CD8-positive, alpha-beta memory T cell (primary cell): ENCODE measurements at places on chromosomes 5 and 9.

DNA sequence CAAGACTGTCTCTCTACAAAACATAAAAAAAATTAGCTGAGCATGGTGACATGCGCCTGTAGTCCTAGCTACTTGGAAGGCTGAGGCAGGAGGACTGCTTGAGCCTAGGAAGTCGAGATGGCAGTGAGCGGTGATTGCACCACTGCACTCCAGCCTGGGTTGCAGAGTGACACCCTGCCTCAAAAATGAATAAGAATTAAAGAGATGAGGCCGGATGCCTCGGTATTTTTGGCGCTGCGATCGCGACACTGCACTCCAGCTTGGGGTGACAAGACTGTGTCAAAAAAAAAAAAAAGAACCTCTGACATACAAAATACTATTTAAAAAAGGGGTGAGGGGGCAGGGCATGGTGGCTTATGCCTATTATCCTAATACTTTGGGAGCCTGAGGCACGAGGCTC, 7.3 kb downstream of the GPBP1 start:
- DNase-seq: no peak

GRCh38 chr5:7250004-7250403, 145.9 kb upstream of the ADCY2 start:
- DNase-seq: no peak

- no peak for DNase-seq
Measured at GRCh38 chr9:109963079-109963478, 183.1 kb downstream of the PALM2AKAP2 start.

GRCh38 chr9:11933926-11934325, 759.3 kb upstream of the TYRP1 start:
- no peak for DNase-seq
